ENCODE measurements at places on chromosomes 5 and 9.

- DNase-seq: no peak
Measured at GRCh38 chr5:94777056-94777880, 158.8 kb downstream of the SLF1 start.

GRCh38 chr5:172800088-172800551 is 29.1 kb upstream of the DUSP1 start:
- no peak for DNase-seq

DNA sequence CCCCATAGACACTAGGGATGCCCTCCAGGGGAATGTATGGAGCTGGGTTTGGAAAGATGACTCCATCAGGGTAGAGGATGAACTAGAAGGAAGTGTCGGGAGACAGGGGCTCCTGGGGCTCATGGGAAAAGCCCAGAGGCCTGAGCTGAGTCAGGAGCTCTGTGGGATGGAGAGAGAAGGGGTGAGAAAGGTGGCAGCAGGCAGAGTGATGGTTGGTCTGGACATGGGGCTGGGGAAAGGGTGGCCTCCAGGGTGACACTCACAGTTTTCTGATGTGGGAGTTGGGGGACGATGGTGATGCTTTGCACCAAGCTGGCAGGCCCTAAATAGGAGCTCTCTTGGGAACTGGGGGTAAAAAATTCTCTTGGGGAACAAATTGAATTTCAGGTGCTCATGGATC is 213.5 kb upstream of the MVB12B start:
- DNase-seq: peak; percentile 46

DNA sequence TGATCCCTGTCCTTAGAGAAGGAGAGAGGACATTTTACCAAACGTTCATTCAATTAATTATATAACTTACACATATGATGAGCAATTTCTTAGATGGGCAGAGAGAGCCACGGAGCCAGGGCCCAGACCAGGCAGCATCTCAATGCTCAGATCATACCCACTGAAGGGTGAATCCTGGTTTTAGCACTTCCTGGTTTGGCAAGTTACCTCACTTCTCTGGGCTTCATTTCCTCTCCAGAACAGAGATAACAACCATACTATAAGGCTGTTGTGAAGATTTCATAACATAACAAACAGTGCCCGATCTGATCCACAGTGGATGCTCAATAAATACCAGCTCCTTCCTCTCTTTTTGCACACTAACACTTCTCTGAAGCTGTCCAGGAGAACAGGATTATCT is 271.1 kb downstream of the DENND1A start:
- DNase-seq: no peak

Data from coronary artery (tissue), 2 donors.